Left lung (tissue), 14 donors: ENCODE measurements at places on chromosomes 2 and 18. TPM values are rescaled to one million over a fixed set of nuclear protein-coding genes. Genes with fewer than 3 reads are reported as not detected.

The RIF1 gene
- polyA plus RNA-seq: 46.3 TPM

The CPLX4 gene
- polyA plus RNA-seq: not detected

The GAREM1 gene
- 11.6 TPM for polyA plus RNA-seq

The KCNK3 gene
- 32.4 TPM for polyA plus RNA-seq

The ERFE gene
- polyA plus RNA-seq: 0.33 TPM

The AAMP gene
- polyA plus RNA-seq: 106 TPM

The HOXD11 gene
- not detected for polyA plus RNA-seq

The MC4R gene
- 0.75 TPM for polyA plus RNA-seq

The ARPC2 gene
- polyA plus RNA-seq: 251 TPM

The TSPYL6 gene
- 0.14 TPM for polyA plus RNA-seq

The RHOB gene
- polyA plus RNA-seq: 61.8 TPM

The IL1RL1 gene
- 0.21 TPM for polyA plus RNA-seq

The ALKAL2 gene
- polyA plus RNA-seq: 8.1 TPM

The RNU2-63P gene
- polyA plus RNA-seq: not detected

The CASP10 gene
- 16.4 TPM for polyA plus RNA-seq

The ERBB4 gene
- 1.4 TPM for polyA plus RNA-seq

The AQP12A gene
- not detected for polyA plus RNA-seq

The EML6 gene
- 1.5 TPM for polyA plus RNA-seq

The UGT1A8 gene
- polyA plus RNA-seq: not detected

The ENOSF1 gene
- 91.9 TPM for polyA plus RNA-seq

The FRZB gene
- polyA plus RNA-seq: 2.3 TPM

The C2orf78 gene
- polyA plus RNA-seq: not detected

The CFAP221 gene
- polyA plus RNA-seq: 10.6 TPM

The CTLA4 gene
- 0.83 TPM for polyA plus RNA-seq

The GKN1 gene
- not detected for polyA plus RNA-seq

The VWA3B gene
- polyA plus RNA-seq: 4.6 TPM

The B3GNT7 gene
- polyA plus RNA-seq: 5.2 TPM

The EFHD1 gene
- 4.5 TPM for polyA plus RNA-seq

The ABCG5 gene
- 0.27 TPM for polyA plus RNA-seq

The UPP2 gene
- polyA plus RNA-seq: 0.23 TPM

The ALPP gene
- 0.11 TPM for polyA plus RNA-seq

The GTF2A1L gene
- 0.68 TPM for polyA plus RNA-seq

The LYPD6 gene
- polyA plus RNA-seq: 18.6 TPM

The NIF3L1 gene
- 29.8 TPM for polyA plus RNA-seq

The CDH20 gene
- 0.26 TPM for polyA plus RNA-seq

The PXDN gene
- 173 TPM for polyA plus RNA-seq

The LIPT1 gene
- 16.5 TPM for polyA plus RNA-seq

The PCGF1 gene
- 21.0 TPM for polyA plus RNA-seq

The ERLEC1 gene
- 54.3 TPM for polyA plus RNA-seq

The NTSR2 gene
- not detected for polyA plus RNA-seq

The CRYBA2 gene
- polyA plus RNA-seq: not detected

The GAREM2 gene
- 12.2 TPM for polyA plus RNA-seq
